Renal cortical epithelial cell (primary cell): ENCODE measurements at places on chromosomes 4 and X.

- DNase-seq = peak; percentile 83
Measured at GRCh38 chr4:70624226-70624793, 4.2 kb upstream of the ENAM start.

DNA sequence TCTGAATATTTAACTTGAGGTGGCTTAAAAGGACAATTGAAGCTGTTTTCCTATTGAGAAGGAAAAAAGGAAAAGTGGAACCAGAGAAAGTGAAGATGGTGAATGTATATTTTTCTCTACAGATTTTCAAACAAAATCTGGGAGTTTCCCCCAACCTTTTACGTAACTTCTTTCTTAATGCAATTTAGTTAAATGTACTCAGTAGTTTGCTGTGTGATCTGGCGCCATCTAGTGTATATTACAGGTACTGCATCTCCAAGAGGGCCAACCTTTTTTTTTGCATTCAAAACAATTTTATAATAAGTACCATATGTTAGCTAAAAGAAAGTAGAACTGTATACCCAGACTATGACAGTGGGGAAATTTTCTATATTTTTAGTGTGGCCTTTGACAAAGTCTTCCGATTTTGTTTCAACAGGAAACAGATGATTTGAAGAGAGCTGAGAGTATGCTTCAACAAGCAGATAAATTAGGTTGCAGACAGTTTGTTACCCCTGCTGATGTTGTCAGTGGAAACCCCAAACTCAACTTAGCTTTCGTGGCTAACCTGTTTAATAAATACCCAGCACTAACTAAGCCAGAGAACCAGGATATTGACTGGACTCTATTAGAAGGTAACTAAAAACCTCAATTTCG, 82.0 kb downstream of the PLS3 start:
- DNase-seq = peak; percentile 29

GRCh38 chr4:185358959-185359358, 36.8 kb downstream of the LRP2BP start:
- DNase-seq = no peak

DNA sequence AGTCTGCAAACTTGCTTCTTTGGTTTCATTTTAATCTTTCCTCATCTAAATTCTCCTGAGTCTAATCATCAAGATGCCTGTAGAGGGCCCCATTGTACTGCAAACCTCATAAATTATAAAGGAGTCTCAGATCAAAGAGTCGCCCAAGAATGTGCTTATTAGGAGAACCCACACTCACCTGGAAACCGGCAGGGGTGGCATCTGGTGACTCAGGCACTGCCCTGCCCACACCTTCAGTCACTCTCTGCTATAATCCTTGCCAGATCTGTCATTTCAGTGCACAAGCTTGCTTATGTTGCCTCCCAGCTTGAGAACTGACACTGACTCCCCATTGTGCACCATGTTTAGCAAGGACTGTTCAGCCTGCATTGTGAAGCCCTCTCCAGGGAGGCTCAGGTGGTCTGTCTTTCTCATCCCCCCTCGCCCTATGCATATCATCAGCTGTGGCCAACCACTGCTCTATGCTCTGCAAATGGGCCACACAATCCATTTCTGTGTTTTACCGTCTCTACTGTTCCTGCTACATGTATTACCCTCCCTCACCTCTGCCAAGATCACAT, 12.4 kb downstream of the EPGN start:
- DNase-seq = peak; percentile 86

GRCh38 chr4:12359420-12359819, 930.7 kb upstream of the HS3ST1 start:
- DNase-seq = no peak

DNA sequence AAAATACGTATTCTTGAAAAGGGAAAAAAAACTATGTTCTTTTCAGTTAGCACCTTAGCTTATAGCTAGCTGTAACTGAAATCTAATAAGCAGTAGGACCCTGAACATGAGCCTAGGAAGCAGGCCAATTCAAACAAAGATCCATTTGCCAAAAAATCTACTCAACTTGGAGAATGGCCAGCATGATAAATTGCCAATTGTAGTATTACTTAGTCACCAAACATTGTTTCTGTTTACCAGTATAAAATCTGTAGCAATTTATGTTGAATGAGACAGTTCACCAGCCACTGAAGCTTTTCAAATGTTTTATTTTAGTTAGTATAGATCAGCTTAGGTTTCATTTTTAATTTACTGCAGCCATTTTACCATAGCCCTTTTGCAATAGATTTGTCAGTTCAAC, 323.6 kb upstream of the DIPK2B start:
- DNase-seq = no peak

DNA sequence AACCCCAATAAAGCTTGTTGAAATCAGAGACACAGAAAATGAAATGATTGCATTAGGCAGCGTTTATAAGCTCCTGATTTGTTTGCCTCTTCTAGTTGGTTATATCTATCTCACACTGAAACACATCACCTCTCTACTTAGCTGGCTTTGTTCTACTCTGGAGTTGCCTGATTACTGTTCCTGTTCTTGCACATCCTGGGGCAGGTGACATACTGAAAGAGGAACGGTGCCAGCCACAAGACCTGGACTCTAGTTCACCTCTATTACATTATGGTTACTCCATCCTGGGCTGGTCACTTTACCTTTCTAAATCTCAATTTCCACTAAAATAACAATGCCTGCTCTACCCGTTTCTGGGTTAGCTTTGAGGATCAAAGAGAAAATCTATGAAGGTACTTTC, 47.9 kb downstream of the TRIM2 start:
- no peak for DNase-seq

GRCh38 chrX:50705042-50705441, 109.0 kb downstream of the SHROOM4 start:
- DNase-seq = peak; percentile 42

DNA sequence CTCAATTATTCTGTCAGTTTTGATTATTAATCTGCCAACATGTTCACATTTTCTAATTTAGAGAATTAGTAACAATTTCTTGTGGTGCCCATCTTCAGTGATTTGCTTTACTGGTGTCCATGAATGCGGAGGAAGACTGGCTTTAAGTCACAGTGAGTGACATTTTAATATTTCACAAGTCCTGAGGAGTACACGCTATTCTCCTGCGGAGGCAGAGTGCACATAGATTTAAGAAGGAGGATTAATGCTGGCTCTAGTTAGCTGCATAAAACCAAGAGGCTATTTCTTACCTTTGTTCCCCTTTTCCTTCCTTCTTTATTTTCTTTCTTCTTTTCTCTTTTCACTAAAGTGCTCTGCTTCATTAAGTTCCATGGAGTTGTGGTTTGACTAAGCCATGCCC, 495.2 kb upstream of the IGFBP7 start:
- no peak for DNase-seq

- DNase-seq = no peak
Measured at GRCh38 chrX:152202886-152203285, 64.5 kb upstream of the MAGEA10 start.

DNA sequence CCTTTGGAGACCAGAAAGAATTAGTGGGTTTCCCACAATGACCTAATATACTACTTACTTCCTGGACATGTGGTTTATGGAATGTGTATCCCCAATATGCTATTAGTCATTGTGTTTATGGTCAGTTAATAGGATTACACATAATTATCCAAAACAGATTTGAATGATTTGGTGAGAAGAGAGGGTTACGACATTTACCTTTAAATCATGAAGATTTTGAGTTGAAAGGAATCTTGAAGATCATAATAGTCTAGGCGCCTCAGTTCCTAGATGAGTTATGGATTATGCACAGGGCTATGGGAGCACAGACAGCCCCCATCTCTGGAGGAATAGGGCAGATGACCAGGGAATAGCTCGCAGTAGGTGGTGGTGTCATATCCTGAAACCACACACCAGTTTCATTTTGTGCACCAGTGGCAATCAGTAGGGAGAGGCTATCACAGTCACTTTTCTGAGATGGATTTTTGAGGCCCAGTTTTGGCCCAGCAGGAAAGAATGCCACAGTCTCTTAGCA, 61.3 kb downstream of the SEPTIN11 start:
- DNase-seq = peak; percentile 85

DNA sequence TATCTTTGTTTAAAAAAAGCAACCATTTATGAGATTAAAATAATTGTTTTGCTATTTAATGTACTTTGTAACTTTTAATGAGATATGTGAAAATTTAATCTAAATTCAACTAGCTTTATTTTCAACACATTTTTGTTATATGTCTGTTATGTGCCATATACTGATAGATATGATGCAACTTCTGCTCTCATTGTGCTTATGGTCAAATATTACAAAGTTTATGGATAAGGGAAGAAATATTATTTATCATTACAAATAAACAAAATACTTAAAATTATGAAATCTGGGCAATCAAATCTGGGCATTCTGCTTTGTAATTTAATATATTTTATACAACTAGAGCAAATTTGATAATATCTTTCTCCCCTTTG, 40.0 kb downstream of the PCDH10 start:
- DNase-seq = no peak

DNA sequence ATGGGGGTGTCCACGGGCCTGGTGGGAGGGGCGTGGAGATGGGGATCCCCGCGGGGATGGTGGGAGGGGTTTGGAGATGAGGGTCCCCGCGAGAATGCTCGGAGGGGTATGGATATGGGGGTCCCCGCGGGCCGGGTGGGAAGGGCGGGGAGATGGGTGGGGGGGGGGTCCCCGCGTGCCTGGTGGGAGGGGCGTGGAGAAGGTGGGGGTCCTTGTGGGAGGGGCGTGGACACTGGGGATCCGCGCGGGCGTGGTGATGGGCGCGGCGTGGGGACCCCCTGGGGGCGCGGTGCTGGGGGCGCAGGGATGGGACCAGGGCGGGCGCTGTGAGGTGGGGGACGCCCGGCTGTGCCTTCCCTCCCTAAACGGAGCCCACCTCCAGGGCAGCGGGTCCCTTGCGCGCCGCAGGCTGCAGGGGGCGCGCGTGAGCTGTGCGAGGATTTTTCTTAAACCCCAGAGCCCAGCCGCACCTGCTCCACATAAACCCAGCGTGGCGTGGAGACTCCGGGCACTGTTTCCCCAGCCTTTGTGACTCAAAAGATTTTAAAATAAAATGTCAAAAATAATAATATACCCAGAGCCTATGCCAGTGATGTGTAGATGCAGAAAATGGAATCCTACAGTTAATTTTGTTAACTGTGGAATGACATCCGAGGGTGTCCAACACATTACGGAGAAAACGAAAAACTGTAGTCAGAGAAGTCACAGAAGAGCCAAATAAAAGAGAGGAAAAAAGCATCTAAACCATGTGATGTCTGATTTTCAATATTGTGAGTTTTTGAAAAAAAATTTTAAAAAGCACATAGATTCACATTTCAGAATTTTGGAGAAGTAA, 1.5 kb upstream of the ASMTL start:
- DNase-seq = peak; percentile 48

DNA sequence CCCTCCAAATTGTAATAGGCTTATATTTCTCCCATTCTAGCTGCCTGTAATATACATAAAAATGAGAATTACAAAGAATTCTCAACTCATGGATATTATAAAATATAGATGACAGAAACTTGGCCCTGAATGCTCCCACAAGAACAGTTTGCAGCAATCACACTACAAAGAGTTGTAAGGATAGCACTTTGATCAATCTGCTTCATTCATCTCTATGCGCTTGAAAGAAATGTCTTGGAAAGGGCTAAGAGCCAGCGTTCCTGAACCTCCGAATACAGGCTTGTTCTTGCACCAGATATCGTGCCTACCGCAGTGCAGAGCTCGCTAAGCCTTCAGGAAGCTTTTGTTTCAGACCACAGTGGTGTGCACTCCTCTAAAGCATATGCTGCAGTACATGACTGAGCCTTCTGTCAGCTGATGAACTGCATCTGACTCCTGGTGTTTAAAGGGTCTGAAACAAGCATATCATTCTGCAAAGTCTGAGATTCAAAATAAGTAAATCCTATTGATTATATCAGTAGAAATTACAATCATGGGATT, 417.6 kb upstream of the ZFP42 start:
- DNase-seq = no peak

- DNase-seq = no peak
Measured at GRCh38 chr4:51995647-51996220, 24.4 kb downstream of the LRRC66 start.

DNA sequence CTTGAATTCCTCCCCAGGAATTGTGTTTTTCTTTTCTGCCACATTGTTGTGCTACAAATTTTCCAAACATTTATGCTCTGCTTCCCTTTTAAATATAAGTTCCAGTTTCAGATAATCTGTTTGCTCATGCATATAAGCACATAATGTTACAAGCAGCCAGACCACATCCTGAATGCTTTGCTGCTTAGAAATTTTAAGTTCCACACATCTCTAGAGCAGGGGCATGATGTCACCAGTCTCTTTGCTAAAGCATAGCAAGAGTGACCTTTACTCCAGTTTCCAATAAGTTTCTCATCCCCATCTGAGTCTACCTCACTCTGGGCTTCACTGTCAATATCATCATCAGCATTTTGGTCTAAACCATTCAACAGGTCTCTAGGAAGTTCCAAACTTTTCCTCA, 932.5 kb downstream of the SH3BGRL start:
- DNase-seq = peak; percentile 7

GRCh38 chrX:23901805-23902204, 5.9 kb downstream of the APOO start:
- DNase-seq = peak; percentile 81

- DNase-seq = peak; percentile 71
Measured at GRCh38 chrX:74251006-74251930, 52.7 kb upstream of the ZCCHC13 start.

GRCh38 chr4:242121-242848, 63.0 kb downstream of the ZNF732 start:
- DNase-seq = peak; percentile 46

DNA sequence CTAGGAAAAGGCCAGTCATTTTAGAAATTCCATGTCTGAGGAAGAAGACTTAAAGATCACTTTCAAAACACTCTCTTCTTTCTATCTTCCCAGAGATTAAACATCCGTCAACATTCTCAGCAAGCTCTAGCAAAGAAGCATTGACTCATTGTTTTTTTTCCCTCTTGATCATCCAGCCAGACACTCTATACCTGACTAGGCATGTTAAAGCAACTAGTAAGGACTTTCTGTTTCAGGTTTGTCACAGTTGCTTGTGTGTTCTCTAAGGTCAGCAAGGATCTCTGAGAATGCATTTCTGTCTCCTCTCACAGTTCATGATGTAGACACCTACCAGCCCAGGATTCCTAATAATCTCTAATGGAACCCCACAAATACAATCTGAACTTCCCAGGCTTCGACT, 112.2 kb downstream of the IL13RA2 start:
- DNase-seq = no peak

DNA sequence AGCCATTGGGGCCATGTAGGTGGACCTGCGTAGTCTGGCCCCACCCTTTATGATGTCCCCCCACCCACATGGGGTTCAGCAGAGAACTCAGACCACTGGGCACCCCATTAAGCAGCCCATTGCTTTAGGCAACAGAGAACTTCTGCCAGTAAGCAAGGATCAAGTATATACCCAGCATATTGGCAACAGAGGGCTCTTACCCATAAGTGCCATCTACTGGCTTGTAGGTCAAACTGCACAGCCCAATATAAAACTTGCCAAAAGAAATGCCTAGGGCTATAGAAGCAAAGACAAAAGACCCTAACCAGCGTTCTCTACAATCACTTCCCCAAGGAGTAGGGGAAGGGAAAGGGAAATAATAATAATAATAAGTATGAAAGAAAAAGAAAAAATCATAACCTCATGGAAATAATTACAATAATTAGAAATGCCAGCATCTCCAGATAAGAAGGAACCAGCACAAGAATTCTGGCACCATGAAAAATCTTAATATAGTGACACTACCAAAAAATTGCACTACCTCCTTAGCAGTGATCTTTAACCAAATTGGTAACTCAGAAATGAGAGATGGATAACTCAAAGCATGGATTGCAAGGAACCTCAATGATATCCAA, 1090.7 kb downstream of the FAT4 start:
- peak; percentile 28 for DNase-seq

GRCh38 chr4:48489683-48490011, 405 bp upstream of the ZAR1 start:
- DNase-seq = no peak
